NCI-H510A treated with DMSO at 0.1 percent for 48 hours (cell line): ENCODE measurements at places on chromosomes 1 and 21.

DNA sequence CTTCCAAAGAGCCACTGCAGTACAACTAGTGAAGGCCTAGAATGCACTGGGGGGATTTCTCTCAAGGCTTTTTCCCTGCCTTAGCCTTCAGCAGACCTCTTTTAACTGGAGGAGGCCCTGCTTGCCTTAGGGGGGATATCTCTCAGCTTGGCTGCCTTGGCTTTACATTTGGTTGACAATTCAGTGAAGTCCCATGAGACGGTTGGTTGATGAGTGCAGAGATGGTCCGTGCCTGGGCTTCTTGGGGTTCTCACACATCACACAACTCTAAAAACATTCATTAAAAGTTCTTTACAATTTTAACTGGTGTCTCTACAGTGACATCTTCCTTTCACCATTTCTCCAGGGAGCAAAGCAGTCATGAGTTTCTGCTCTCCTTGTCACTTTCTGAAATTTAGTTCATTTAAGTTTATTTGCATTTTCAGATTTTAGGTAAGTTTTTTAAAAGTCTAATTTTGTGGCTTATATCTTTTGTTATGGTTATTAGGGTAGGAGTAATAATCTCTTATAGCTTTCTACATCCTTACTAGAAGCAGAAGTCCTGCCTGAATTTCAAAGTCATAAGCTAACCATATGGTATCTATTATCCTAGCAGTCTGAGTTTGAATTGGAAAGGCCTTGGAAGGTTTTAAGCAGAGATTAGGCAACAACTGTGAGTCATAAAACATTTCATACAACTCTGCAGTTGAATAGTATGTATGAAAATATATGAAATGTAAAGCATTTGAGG is 487.6 kb downstream of the DPYD start:
- no peak for DNase-seq

- peak; percentile 5 for DNase-seq
Measured at GRCh38 chr1:110060034-110060661, 10.3 kb downstream of the ALX3 start.

- DNase-seq = peak; percentile 85
Measured at GRCh38 chr1:63795455-63795854, 21.6 kb downstream of the ROR1 start.

DNA sequence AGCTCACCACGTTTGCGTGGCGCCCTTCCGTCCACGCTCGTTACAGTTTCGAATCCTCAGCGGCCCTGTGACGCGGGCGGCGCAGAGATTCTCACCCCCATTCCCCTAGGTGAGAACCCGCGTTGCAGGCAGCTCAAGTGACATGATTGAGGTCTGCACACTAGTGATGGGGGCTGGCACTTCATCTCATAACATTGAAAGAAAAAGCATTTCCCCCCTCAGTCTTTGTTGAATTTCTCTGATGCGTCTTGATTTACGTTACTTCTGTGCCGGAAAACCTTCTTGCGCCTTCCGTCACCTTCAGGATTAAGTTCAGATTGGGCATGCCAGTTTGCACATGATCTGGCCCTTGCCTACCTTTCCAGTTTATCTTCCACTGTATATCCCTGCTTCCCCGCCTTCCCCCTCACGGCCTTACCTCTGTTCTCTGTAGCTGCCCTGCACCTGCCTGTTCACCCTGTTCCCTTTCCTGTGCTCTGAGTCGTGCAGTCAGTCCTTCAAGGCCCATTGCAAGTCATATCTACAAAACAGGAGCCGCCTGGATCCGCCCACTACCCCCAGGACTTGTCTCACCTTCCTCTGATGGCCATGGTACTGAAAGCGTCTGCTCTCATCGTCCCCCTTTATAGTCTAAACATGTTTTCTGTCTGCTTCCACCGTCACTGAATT is 1.1 kb downstream of the CTPS1 start:
- DNase-seq = peak; percentile 86

DNA sequence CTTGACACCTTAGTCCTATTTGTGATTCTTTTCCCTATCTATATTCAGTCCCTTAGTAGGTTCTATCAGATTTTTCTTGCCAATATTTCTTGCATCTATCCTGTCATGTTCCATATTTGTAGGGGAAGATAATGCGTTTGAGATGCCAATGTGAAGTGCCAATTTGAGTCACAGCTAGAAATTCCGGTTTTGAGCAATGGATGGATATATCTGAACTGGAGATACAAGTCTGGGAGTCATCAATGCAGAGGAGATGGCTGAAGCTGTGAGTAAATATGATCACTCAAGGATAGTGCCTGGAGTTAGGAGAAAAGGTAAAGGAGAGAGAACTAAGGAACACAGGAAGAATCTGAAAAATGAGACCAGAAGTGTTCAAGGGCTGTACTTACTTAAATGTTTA is 93.8 kb downstream of the COQ8A start:
- no peak for DNase-seq

- peak; percentile 80 for DNase-seq
Measured at GRCh38 chr1:8094481-8095241, 68.6 kb upstream of the ERRFI1 start.

DNA sequence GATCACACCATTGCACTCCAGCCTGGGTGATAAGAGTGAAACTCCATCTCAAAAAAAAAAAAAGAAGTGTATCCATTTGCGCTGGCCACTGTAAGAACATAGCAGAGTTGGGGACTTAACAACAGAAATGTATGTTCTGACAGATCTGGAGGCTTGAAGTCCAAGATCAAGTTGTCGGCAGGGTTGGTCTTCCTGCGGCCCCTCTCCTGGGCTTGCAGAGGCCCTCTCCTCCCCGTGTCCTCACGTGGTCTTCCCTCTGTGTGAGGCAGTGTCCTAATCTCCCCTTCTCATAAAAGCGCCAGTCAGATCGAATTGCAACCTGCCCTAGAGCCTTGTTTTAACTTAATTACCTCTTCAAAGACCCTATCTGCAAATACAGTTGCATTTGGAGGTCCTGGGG is 52.6 kb downstream of the MT1HL1 start:
- no peak for DNase-seq

DNA sequence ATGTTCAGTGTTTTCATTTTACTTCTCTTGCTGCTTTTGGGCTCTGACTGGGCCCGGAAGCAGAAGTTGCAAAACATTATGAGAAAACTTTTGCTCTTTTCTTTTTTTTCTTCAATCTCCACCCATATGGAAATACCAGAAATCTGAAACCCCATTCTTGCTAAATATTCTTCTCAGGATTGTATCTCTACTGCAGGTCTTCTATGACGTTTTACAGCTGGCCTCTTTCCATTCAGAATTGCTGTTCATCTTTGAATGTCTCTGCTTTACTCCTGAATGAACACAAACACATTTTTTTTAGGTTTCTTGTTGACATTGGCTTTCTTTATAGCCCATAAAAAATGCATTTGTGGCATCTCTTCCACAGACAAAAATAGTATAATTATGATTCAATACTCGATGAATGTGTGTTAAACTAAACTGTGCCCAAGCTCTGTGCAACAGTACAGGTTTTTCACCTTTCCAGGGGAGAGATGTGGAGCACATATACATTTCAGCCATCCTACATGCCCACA is 18.8 kb downstream of the PTPRC start:
- DNase-seq = no peak
